Naive B cell (primary cell): ENCODE measurements at places on chromosomes 6 and 20.
A peak's percentile ranks its signal among the peaks of the same experiment; 100 is the strongest.

- DNase-seq, result no peak
These were observed 80.5 kb upstream of the CNR1 start for GRCh38 chr6:88246654-88247053.

- no peak for DNase-seq
These were observed 53.3 kb upstream of the EYA4 start for GRCh38 chr6:133187657-133188453.

DNA sequence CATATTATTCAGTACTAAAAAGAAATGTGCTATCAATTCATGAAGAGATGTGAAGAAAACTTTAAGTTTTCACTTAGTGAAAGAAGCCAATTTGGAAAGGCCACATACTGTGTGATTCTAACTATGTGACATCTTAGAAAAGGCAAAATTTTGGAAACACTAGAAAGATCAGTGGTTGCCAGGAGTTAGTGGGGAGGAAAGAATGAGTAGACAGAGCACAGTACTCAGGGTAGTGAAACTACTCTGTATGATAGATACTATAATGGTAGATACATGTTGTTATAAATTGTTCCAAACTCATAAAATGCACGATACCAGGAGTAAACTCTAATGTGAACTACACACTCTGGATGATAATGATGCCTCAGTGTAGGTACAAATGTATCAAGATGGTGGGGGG, 14.2 kb downstream of the NCOA3 start:
- DNase-seq, result no peak

GRCh38 chr6:36127462-36128016, 2.8 kb upstream of the MAPK13 start:
- no peak for DNase-seq

DNA sequence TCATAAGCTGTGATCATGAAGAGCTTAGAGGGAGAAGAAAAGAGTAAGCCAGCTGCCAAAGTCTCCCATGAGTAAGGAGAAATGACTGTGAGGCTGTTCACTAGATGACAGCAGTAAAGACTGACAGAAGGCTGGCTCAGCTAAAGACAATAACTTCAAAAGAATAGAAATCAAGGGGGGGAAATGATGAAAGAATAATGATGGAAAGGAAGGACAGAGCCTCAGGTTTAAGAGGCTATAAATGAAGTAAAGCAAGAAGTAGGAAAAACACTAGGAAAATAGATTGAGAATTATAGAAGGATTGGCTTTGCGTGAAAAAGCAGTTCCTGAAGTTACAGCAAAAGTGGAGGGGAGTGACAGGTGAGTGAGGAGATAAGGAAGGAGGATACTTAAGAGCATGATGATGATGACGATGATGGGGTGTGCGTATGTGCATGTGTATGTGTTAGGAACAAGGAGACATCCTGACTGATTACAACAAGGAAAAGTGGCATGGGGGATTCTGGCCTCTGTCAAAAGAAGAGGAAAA, 48.2 kb downstream of the HBS1L start:
- DNase-seq, result no peak

GRCh38 chr20:53738945-53739798, 145.5 kb upstream of the ZNF217 start:
- peak; percentile 35 for DNase-seq

GRCh38 chr20:41669708-41670263, 51.6 kb upstream of the CHD6 start:
- DNase-seq, result no peak

DNA sequence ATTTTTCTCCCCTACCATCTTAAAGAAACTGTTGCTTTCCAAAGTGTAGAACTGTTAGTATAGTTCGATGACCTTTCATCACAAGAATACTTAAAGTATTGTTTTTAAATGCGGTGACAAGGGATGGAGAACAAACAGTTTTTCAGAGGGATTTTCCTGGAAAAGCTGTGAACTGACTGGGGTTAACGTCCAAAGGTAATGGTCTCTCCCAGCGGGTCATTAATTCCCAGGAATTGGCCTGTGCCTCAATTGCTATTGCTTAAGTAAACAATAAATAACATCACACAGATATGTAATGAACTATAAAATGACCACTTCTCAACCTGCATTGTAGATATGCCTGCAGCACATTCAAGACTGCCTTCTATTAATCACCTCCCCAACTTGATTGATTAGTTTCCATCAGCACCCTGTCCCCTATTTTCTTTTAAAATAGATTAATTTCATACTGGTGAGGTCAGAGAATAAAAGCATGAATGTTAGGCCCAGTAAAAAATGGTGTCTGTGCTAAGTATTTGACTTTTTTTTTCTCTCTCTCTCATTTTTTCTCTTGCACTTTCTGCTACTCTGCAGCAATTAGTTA, 268.2 kb downstream of the SAMD5 start:
- DNase-seq, result no peak

DNA sequence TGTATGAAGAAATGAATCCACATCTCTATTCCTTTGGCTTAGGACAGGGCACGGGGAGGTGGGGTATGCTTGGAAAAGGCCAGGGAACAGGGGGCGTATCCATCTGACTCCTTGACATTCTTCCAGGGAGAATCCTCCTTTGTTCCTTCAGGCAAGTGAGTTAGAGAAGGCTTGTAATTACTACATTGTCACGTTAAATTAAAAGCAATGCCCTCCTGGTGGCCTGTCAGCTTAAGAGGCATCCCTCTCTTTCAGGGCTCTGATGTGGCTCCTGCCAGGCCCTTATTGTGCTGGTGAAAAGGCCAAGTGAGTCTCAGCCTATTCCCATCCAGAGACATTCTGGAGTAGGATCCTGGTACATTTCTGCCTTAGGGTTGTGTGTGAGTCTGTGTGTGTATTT, 128.3 kb downstream of the FOXA2 start:
- no peak for DNase-seq

- no peak for DNase-seq
These were observed 62.4 kb downstream of the AGPAT4 start for GRCh38 chr6:161211380-161212035.

GRCh38 chr6:113588646-113589045, 268.5 kb upstream of the MARCKS start:
- no peak for DNase-seq

DNA sequence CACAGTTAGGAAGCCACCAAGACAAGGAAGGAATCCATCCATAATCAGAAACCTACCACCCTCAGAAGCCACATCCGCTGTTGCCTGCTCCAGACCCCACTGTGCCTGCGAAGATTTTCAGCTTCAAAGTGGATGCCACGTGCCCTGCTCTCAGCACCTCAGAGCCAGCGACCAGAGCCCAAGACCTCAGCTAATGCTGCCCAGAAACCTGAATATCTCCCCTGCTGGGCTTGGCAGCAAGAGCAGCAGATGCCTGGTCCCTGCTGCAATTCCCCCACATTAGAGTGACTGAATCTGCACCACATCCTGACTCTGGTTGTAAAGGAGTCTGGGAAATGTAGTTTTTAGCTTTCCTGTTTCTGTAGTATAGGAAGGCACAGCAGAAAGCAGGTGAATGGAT, 10.7 kb upstream of the ULBP3 start:
- no peak for DNase-seq

- DNase-seq, result no peak
These were observed 758.9 kb upstream of the MMS22L start for GRCh38 chr6:98041921-98042320.

- no peak for DNase-seq
These were observed 15.6 kb downstream of the ILRUN start for GRCh38 chr6:34680802-34681515.

- DNase-seq, result no peak
These were observed 144.6 kb upstream of the TMEM170B start for GRCh38 chr6:11392778-11393507.

DNA sequence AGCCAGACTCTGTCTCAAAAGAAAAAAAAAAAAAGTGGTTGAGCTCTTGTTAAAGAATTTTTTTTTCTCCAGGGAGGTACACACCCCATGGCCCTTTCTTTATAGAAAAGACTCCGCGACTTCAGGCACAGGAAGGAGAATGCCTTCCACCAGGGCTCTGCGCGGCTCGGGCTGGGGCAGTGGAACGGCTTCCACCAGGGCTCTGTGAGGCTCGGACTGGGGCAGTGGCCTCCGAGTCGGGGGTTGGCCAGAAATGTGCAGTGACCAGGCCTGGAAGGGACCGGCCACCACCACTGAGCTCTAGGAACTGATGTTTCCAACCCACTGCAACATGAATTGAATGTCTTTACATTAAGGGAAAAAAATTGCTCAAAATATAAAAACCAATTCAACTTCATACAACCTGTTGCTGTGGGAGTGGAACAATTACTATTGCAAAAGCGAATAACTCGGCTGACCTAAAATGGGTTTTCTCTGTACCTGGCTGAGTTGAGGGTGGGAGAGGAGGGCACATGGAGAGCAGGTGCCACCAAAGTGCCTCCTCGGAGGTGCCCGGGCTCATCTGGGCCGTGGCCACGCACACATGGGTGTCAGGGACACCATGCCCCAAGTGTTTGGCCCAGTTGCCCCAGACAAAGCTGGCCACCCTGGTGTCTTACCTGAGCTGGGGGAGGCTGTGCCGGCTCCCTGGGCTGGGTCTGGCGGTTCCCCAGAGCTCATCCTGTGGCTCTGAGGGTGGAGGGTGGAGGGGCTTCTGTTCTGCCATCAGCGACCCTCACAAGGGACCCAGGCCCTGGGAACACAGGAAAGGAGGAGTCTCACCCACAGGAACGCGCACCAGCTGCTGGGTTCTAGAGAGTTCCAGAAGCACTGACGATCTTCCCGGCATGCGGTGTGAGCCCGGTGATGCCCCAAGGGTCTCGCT, 29.3 kb downstream of the SLC2A4RG start:
- no peak for DNase-seq

GRCh38 chr20:49835031-49835430, 22.4 kb downstream of the SLC9A8 start:
- no peak for DNase-seq

DNA sequence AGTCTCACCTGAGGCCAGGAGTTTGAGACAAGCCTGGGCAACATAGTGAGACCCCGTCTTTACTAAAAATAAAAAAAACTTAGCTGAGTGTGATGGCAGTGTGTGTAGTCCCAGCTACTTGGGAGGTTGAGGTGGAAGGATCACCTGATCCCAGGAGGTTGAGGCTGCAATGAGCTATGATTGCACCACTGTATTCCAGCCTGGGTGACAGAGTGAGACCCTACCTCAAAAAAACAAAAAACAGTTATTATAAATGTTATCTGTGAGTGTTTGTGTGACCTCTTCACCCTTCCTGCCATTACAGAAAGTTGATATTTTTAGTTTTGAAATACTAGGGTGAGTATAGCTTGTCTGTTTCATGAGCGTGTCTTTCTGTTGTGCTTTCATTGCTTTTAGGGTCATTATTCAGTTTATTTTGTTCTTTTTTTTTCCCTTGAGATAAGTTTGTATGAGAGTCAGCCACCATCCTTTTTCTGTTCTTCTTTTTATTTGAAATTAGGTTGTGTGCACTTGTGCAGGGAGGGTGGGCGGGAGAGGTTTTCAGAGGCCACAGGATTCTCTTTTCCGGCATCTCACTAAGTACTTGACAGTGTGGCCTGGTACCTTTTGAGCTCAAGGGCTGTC, 26.2 kb downstream of the CDYL start:
- DNase-seq, result no peak

GRCh38 chr20:409697-410559, 1.8 kb downstream of the RBCK1 start:
- no peak for DNase-seq

DNA sequence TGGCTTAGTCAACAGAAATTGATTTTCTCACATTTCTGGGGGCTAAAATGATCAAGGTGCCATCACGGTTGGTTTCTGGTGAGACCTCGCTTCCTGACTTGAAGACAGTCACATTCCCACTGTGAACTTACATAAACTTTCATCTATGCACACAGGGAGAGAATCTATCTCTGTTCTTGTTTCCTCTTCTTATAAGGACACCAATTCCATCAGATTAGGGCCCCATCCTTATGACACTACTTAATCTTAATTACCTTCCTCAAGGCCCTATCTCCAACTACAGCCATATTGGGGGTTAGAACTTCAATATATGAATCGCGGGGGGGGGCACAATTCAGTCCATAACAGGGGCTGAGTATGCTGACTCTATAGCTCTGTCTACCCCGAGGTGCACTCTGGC, 10.6 kb upstream of the SCGN start:
- no peak for DNase-seq
